ENCODE measurements at places on chromosomes 4 and X. TPM values are rescaled to one million over a fixed set of nuclear protein-coding genes. Genes with fewer than 3 reads are reported as not detected.
A peak's percentile ranks its signal among the peaks of the same experiment; 100 is the strongest.

Gene SCML2
- total RNA-seq = 28.2 TPM

Gene MYOZ2
- not detected for total RNA-seq

Gene HTN3
- not detected for total RNA-seq

Gene MAGEA11
- not detected for total RNA-seq

Gene SHOX
- total RNA-seq = not detected

Gene C4orf50
- not detected for total RNA-seq

Gene POU3F4
- not detected for total RNA-seq

Gene HTRA3
- not detected for total RNA-seq

DNA sequence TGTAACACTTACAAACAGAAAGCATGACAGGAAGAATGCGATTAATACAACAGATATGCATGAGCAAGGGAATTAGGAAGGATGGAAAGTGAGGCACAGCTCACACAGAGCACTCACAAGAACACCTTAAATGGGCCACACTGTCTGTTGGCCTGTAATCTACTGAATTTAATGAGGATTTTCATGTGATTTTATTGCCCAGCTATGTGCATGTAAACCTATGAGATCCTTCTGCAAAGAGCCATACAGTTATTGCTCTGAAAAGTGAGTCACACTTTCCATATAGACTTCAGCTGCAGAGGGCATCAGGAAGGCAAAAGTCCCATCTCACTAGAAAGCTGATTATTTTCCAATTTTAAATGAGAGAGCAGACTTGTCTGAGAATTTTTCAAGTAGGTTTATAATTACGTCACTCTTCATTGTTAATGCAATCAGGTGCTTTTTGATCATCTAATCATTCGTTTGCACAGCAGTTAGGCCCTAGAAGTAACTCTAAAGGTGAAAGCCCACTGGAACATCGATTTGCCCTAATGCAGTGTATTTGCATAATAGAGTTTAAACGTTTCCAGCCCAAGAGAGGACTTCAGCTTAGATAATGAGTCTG lies 832.7 kb upstream of the INTU start:
- no peak for DNase-seq

DNA sequence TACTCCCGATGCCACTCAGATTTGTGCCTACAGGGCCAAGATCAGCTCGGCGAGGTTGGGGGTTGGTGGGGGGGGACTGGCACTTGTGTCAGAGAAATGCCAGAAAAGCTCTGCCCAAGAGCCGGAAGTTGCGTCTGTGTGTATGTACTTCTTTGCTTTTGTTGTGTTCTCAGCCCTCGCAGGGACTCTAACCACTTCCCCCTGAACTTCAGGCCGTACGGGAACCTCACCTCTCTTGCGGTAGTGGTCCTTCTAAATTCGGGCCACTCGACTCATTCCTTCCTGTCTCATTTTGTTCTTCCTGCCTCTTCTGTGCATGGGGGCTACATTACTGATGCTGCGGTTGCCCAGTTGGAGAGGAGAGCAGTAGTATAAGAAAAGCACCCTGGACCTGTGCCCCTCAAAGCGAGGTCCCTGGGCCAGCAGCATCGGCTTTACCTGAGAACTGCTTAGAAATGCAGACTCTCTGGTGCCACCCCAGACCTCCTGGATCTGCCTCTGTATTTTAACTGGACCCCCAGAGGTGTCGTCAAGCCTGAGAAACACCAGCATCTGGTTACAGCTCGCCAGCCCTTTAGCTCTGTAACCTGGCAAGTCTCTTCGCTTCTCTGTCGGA lies 146.3 kb upstream of the RPS6KA3 start:
- DNase-seq = peak; percentile 4

DNA sequence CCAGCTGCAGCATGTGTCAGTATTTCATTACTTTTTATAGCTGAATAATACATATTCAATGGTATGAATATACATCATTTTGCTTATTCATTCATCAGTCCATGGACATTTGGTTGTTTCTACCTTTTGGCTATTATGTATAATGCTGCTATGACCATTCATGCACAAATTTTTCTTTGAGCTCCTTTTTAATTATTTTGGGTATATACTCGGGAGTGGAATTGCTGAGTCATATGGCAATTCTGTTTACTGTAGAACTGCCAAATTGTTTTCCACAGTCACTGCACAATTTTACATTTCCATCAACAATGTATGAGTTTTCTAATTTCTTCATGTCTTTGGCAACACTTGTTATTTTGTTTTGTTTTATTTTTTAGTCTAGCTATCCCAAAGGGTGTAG lies 405.9 kb upstream of the PITX2 start:
- DNase-seq = no peak

DNA sequence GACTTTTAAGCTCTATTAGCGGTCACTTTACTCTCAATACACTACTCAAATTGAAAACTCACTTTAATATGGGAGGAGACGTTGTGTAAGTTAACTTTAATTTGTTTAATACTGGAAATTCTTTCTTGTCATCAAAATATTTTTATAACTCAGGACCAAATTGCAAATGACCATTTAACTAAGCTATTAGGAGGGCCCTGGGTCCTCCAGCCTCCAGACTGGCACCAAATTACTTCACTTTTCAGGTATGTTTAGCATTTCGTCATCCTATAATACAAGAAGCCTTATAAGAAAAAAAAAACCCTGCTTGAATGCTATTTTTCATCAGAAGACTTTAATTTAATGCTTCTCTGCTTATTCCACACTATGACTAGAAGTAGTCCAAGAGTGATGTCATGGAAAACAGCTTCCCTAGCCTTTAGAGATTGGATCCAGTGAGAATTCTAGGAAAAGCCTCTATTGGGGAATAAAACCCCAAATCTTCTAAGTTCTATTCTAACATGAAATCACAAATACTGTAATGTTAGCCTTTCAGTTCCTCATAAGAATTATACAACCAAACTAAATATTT lies 6.6 kb downstream of the KLHL15 start:
- DNase-seq = no peak

DNA sequence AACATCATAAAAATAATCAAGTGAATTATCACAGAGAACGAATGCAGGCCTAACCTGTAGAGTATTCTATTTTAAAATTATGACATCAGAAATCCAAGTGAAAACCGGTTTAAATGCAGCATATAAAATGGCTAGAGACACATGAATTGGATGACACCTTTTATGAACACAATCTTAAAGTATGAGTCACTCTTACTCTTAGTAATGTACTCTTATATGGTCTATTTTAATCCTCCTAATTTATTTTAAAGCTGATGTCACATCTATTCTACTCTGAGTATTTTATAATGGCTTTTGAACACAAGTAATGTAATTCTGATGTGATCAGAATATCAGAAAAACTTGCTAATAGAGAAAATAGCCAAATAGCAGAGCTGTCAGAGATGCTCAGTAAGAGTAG lies 161.4 kb upstream of the RADX start:
- DNase-seq = no peak

- DNase-seq = no peak
Observed at GRCh38 chrX:100643212-100643611, 787 bp upstream of the SRPX2 start.

DNA sequence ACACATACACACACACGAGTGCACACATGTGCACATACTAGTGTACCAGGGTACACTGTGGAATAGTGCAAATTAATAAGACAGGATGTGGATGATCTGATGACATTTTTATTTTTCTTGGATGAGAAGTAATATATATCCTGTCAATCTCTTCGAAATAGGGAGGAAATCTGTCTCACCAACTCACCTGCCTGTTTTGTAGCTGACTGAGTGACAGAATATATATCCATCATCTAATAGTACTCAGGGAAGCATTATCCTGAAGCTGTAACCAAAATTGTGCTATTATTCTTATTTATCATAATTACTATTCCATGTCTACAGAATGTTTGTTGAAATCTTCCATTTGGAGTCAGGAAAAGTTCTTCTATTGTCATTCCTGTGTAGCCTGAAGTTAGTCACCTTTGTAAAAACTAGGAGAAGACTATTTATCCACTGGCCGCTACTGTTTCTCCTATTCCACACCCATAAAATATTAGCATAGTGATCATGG lies 888.0 kb downstream of the TRAM1L1 start:
- no peak for DNase-seq

- peak; percentile 98 for DNase-seq
Observed at GRCh38 chr4:24584211-24584850, at the start of gene DHX15. Gene DHX15, minus strand, starts transcription at chr4:24584554. Its CDS starts 161 bp downstream, at chr4:24584393.

DNA sequence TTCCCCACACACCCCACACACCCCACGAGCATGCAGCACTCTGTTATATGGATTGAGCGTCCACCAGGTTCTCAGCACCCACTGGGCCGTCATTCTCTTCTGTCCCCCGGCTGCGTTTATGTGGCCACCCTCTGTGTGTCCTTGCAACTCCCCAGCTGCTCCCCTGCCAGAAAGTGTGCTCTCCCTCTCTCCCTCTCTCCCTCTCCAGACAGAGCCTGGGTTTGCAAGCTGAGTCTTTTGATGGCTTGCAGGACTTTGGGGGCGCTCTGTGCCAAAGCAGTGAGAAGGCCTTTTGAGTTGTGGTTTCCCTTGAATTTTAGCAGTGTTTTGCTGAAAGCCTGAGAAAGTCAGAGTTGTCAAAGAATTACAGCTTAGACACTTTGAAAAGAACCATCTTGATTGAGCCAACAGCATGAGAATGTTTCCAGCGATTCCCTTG lies 173.5 kb downstream of the DCLK2 start:
- no peak for DNase-seq

GRCh38 chr4:137735561-137736104 lies 203.3 kb upstream of the PCDH18 start:
- DNase-seq = no peak

DNA sequence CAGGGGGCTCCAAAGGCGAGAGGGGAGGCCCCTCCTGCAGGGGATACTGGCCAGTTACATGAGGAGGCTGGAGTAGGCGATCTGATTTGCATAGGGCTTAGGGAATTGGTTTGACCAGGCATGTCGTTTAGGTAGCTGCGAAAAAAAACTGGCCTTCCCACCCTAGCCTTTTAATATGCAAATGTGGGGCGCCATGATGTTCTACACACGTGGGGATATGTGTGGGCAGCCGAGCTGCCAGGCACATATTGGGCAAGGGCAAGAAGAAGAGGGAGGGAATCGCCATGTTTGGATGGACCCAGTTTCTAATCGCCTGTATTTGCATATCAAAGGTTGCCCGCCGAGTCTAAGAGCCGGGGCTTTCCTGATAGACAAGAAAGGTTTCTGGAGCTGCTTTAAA lies 121.3 kb downstream of the PRKX start:
- DNase-seq = no peak

GRCh38 chr4:155877971-155878370 lies 11.9 kb upstream of the ASIC5 start:
- DNase-seq = no peak

DNA sequence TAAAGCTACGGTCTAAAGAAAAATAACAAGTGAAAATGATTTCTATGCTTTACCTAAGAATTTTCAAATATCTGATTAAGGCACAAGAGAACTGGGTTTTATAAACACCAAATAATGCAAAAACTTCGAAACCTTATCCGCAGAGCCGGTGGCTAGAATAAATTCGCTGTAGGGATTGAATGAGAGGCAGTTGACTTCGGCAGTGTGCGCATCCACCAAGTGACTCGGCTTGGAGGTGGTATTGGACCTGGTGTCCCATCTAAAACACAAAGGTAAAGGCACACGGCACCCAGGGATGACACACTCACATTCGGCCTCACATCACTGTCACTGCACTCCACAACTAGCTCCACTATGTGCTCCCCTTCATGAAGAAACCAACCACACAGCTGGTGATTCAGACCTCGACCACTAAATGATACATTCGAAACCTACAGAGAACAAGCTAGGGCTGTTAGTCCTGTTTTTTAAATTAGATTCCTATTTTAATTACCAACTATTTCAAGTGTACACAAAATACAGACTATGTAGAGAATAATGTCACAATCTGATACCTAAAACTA lies 17.5 kb downstream of the RBBP7 start:
- no peak for DNase-seq

GRCh38 chr4:87848622-87849351 lies 16.0 kb downstream of the MEPE start:
- peak; percentile 46 for DNase-seq

- no peak for DNase-seq
Observed at GRCh38 chrX:30489323-30489722, 88.2 kb downstream of the TASL start.

GRCh38 chrX:19865567-19866363 lies 21.6 kb downstream of the SH3KBP1 start:
- DNase-seq = no peak

DNA sequence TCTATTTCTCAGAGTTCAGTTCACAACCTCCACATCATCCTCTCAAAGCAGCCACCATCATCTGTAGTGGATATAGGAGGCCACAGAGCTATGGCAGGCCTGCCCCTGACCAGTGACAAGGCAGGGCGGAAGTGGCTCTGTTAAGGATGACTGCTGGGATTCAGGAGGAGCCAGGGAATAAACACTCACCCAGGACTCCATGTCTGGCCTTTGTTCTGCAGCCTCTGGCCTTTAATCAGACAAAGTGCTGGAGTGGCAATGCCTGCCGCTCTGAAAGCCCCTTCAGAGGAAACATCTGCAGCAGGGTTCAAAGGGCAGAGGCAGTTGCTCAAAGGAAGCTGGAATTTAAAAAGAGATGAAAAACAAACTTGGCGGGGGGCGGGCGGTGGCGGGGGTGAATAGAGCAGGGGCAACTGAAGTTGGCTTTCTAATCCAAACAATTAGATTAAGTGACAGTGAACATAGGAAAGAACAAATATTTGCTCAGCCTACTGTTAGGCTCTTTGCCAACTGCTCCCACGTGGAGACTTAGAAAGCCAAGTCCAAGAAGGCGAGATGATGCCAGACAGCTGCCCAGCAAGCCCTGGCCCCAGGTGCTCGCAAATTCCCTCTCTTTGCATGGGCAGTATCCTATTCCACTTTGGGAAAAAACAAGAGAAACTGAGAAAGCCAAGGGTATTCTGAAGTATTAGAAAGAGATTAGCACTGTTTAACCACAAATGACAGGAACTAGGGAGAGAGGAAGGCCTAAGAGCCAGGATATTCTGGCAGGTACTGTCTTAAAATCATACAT lies 5.5 kb downstream of the MPP1 start:
- no peak for DNase-seq

DNA sequence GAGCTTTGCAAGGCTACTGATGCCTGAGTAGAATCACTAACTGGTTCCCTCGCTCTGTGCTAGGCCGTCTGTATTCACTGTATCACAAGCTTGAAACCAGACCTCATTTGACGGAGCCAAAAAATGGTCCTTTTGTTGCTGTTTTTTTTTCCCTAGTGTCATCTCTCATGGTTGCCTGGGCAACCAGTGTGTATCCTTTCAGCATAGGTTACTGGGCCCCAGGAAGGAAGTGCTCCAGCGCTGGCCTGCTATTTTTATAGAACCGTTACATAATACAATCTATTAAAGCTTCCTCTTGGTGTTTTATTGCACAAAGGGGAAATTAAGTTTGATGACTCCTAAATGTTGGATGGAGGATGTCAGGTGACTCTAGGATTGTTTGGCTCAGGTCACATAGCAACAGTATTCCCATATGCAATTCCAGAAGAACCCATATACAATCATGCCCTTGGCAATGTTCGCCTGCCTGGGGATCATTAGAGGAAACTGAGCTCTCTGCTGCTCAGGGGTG lies 220.4 kb downstream of the SPRY1 start:
- peak; percentile 46 for DNase-seq

Measured in OCI-LY7 (cell line).